Stimulated activated naive CD4-positive, alpha-beta T cell treated with Interleukin-2 at 50 U/mL for 16 hours (primary cell): ENCODE measurements at places on chromosomes 12 and 14.

- DNase-seq, result no peak
These were observed 3.5 kb upstream of the ACACB start for GRCh38 chr12:109112720-109113465.

- DNase-seq, result no peak
These were observed 103.7 kb downstream of the ERC1 start for GRCh38 chr12:1094714-1095113.

GRCh38 chr12:120855823-120856588 is 48.2 kb downstream of the SPPL3 start:
- DNase-seq, result no peak

DNA sequence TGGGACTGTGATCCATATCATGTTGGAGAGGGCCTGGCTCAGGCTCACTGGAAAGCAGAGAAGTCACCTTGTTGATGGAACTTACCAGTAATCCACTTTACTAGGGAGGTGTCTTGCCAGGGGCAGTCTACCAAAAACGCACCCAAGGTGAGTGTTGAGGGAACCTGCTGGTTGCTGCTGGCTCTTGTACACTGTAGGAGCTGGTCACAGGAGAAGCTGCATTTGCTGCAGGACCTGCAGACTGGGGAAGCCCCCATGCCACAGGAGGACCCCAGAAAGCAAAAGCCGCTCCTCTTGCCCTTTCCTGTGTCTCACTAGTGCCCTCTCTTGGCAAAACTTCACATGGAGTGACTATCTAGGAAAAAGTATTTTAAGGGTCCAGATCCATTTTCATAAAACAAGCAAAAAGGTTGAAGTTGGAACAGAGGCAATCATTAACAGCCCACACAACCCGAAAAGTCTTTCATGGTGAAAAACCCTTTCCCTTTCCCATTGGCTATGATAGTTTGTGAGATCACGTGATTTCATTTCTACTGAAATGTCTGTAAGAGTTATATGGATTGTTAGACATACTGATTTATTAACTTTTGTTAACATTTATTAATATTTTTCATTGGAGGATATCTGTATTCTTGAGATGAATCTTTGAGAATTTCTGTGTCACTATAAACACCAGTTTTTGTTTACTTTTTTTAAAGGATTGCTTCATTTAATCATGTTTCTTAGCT is 59.2 kb downstream of the RASSF8 start:
- no peak for DNase-seq

DNA sequence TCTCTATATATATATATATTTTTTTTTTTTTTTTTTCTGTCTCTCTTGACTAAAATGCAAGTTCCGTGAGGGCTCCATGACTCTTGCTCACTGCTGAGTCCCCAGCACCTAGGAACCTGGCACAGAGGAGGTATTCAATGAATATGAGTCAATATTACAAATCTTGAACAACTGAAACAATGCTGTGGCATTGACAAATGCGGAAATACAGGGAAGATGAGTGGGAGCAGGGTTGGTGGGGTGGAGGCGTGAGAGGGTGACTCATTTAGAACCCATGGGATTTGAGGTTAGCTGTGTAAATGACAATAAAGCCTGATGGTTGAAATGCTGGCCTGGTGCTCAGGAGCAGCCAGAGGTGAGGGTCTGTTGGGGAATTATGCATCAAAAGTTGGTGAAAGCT is 121.7 kb upstream of the FUT8 start:
- peak; percentile 37 for DNase-seq

DNA sequence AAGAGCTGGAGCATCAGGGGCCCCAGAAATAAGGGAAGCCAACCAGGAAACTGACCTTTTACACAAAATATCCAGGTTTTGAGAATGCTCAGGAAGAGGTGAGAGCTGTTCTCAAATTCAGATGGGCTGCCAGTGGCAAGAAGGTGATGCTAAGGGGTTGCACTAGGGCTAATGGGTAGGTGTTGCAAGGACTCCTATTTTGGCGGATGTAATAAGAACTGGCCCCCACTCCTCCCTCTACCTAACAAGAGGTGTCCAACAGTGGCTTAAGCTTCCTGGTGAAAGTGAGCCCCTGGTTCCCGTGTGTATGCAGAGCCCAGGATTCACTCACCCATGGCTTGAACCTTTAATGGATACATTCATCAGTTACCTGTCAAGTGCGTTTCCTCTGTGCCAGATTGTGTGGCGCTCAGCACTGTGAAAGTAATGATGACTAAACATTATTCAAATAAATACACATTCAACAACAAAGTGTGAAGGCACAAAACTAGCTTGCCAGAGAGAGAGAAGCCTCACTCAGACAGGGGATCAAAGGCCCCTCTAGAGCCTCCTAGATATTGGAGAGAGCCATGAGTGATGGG is 705 bp upstream of the CHGA start:
- no peak for DNase-seq

DNA sequence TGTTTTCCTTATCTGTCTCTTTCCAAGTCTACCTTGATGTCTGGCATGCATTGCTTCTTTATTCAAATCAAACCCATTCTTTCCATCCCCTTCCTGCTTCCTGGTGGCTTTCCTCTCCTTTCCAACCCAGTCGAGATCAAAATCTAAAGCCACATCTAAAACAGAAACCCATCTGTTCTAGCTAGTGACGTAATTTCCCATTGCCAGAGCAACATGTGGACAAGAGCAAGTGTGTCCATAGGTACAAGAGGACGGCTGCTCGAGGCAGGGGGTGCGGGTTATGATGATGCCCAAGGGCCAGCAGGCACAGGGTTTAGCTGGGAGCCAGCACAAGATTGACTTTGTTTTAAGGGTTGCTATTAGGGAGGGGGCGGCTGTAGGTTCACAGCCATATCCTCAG is 7.0 kb downstream of the KRT80 start:
- DNase-seq, result no peak

DNA sequence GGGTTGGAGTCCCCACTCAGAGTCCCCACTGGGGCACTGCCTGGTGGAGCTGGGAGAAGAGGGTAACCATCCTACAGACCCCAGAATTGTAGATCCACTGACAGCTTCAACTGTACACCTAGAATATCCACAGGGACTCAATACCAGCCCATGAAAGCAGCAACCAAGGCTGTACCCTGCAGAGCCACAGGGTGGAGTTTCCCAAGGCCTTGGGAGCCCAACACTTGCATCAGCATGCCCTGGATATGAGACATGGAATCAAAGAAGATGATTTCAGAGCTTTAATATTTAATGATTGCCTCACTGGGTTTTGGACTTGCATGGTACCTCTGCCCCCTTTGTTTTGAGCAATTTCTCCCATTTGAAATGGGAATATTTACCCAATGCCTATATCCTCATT is 80.4 kb downstream of the RASSF9 start:
- DNase-seq, result no peak

- DNase-seq, result no peak
These were observed 95.8 kb downstream of the STXBP6 start for GRCh38 chr14:24954037-24954699.

DNA sequence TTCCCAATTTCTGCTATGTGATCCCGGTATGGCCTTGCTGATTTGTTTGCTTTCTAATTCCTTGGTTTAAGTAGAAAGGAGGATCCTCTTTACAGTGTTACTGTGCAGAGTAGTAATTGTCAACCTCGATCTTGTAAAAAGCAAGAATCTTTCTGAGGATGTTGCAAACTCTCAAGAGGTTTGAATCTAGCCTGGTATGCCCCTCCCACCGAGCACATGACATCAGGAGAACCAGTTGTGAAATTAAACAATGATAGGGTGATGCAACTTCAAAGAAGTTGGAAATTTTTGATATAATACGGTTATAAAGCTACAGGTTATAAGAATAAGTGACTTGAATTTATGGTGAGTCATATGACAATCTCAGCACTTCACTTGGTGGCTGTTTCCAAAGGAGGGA is 35.0 kb upstream of the FUT8 start:
- DNase-seq, result no peak

DNA sequence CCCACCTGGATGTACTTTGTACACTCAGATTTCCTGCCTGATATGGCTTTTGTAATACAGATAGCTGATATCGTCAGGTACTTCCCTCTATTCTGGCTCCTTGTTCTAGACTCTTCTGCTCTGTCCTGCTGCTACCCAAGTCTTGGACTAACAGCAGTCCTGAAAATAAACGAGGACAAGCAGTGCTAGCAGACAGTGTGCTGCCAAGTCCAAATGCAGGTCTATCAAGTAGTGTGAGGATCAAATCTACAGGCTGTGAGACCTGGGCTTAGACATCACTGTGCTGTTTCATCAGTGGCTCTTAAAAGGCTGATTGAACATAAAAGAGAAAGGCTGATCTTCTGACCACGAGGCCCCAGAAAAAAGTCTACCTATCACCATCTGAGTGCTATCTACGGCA is 418.1 kb downstream of the APAF1 start:
- no peak for DNase-seq

DNA sequence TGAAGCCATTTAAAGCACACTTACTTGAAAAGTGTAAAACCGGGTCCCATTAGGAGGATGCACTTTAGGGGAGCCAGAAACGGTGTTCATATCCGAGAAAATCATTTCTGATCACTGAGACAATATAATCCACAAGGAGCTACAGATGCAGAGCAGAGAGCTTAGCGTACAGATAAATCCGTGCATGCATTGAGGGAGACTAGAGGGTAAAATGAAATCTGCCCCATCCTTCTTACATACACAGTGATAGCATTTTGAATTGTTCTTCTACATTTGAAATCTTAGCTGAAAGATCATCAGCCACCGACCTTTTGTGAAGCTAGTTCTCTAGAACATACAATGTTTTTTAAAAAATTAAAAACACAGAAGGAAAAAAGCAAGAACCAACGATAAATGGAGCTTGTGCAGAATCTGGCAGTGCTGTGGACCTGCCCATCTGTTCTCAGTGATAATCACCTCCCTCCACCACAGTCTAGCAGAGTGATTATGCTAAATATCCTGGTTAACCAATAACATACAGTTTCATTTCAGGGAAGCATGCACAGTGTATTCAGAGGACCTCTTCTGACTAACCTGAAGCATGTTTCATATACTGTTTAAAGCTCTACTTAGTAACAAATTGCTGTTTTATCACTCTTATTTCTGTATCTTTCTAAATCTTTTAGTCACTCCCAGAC is 161.1 kb downstream of the PPFIA2 start:
- DNase-seq, result no peak
